Foreskin melanocyte (primary cell): ENCODE measurements at places on chromosomes 16 and 17.

- DNase-seq = peak; percentile 36
These were observed 1.4 kb downstream of the COTL1 start for GRCh38 chr16:84616515-84616914.

GRCh38 chr17:40542558-40543411, 22.5 kb downstream of the CCR7 start:
- no peak for DNase-seq

- DNase-seq = no peak
These were observed 2.3 kb upstream of the PCYT2 start for GRCh38 chr17:81913394-81914102.

DNA sequence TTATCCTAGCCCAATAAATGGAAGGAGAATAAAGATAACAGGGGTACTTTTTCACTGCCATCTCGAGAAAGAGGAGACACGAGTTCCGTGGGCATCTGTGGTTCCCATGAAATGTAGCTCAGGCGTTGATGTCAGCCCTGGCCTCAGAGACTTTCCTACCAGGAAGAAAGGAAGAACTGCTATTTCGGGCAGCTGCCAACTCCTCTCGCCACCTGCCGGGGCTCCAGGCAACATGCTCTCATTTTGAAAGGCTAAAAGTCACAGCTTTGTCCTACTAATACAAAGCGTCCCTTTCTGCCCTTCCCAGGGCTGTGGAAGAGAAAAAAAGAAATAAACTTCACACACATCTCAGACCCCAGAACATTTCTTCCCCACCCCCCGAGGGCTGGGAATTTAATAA, 65.8 kb downstream of the DHRS7C start:
- peak; percentile 9 for DNase-seq

DNA sequence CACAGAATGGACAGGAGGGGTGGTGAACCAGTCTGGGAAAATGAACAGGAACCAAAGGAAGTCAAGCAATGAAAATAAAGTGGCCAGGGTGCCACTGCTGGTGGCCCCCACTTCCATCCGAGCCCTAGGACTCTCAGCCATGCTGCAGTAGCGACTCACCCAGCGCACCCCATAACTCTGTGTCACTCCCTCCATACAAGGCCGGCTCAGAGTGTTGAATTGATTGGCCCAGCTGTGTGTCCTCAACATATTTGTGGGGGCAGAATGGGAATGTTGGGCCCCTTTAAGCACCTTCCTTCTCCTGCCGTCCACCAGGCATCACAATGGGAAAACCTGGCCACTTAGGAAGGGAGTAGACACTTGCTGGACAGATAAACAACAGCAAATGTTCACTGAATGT, 169.0 kb upstream of the SDK2 start:
- DNase-seq = no peak

DNA sequence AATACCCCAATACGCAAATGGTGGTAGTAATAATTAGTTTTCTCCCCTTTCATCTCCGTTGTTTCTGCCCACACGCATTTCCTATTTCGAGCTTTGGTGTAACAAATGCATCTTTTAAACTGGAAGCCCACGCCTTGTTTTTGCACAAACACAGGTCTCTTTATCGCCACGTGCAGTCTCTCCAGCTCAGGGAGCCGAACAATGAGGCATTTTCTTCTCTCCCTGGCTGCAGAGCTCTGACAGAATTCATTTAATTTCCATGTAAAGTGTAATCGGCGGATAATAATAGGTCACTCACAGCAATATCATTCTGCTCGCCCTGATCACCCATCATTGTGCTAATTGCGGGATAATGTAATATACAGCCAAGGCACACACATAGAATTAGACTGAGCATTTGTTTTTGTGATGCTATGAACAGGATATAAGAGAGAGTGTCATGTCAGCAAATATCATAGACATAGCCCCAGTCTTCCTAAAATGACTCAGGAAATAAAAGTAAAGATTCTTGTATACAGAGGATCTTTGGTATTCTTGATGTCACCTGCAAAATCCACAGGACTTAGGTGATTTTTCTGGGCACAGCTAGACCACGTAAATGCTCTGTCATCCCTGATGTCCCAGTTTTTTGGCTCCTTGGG, 452.6 kb upstream of the CDH11 start:
- peak; percentile 40 for DNase-seq

DNA sequence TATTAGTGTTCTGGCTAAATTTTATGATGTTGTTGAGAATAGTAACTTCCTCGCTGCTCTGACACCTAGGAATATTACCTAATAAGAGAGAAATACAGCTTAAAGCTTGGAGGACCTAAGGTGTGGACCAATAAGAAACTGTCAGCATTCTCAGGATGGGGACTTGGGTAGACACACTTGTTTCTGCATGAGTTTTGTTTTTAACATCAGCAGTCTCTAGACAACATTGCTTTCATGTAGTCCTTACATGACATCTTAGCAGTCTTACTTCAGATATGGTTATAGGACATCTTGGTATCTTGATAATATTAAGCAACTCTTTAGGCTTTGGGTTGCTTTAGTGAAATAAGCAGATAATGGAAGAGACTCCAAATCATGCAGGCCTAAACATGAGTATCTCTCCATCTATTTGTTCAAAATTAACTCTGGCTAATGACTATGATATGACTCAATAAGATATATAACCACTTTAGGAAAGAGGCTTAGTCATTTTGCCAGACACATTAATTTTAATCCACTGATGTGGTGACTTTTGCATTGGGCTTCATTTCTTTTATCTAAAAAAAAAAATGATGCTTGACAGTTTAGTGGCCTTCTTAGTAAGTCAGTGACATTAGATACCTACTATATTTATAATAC, 84.5 kb downstream of the WNT3 start:
- DNase-seq = no peak

DNA sequence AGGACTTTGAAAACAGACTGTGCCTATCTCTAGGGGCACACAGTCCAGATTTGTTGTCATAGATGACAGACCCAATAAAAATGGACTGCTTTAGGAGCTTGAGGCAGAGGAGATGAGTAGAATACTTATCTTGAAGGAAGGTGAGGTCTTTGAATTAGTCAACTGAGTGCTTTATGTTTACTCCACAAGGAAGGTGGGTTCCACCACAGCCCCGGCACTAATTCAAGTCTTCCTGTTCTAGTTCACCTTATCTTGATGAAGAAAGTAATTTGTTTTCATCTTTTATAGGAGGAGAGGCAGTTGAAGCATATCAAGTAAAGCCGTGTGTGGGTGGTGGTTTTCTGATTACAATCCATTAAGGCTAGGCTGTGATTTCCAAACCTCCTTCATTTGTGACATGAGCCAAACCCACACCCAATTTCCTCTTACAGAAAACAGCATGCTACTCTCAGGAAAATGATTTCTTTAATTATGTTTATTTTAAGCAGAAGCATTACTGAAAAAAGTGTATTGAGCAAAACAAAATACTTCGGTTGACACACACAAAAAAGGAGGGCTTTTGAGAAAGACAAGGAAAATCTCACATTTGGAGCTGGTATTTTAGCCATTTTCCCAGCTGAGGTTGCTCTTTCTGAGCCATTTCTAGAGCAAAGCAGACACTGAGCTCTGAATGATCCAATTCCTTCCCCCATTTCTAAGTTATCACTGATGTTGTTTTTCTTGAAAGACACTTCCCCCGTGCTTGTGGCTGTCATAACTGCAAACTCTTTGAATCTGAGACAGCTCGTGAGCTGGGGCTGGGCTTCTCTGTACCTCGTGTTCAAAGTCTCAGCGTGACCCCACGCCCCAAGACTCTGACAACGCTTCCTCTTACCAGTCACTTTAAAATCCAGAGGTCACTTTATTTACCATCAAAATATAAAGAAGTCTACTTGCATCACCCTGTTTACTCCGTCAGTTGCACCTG, 35.4 kb downstream of the CDRT15 start:
- DNase-seq = no peak

DNA sequence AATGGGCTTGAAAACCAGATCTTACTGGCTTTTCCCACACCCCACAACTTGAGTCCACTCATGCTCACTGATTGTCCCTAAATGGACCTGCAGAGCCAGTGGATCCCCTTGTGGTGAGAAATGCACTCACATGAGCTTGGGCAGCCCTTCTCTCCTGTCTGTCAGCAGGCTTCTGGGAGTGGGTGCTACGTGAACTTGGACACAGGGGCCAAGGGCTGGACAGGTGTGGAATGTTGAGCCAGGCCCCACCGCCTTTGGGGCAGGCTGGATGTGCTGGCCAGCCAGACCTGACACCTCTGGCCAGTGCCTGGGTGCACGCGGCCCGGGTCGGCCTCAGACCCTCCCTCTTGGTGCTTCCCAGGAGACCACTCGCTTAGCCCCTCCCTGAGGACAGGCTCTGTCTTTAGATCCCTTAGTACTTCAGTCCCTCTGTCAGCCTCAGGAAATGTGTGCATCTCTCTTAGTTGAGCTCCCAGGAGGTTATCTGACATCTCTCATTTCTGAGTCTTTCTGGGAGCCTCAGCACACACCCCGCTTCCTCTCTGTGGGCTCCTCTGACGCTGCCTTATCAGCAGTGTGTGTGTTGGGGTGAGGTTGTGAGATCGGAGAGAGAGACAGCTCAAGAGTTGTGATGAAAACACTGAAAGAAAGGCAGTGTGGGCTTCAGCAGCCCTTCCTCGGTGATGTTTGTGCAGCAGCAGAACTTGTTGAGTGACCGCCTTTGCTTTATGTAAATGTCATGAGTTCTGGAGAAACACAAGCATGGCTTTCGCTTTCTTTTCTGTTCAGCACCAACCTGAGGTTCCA, 117.0 kb downstream of the RAB11FIP4 start:
- DNase-seq = no peak

DNA sequence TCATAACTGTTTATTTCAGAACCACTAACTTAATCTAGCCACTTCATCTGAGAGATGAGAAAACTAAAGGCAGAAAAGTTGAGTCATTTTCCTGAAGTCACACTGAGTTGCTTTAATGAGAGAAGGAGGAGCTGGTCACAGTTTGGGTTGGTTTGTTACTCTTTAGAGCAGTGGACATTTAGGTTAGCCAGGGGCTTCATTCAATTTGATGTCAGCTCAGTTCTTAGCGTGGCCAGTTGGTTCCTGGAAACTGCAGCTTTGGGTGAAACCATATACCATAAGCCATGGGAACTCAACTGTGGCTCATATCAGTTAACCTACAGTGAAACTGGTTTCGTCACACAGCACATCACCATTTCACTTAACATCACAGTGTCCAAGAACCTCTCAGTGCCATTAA, 59.2 kb upstream of the ADORA2B start:
- no peak for DNase-seq

GRCh38 chr17:49588312-49588711, 12.6 kb downstream of the NXPH3 start:
- no peak for DNase-seq

- DNase-seq = peak; percentile 55
These were observed 15.8 kb downstream of the SNX20 start for GRCh38 chr16:50665128-50665878.

- DNase-seq = no peak
These were observed 6.8 kb downstream of the SRCIN1 start for GRCh38 chr17:38598995-38599394.

DNA sequence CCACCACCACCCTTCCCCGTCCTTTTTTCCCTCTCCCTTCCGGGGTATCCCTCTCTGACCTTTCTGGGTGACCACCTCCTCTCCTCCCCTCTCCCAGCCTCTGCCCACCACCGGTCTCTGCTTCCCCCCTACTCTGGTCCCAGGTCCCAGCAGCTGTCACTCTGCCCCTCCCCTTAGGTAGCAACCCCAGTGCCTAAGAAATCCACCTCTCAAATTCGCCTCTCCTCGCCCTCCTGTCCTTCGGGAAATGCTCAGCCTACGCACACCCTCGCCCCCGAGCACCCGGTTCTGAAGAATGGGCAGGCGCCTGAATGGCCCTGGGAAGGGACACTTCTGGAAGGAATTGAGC, 775 bp upstream of the SP6 start:
- no peak for DNase-seq

GRCh38 chr17:33653399-33653788, 360.3 kb upstream of the ASIC2 start:
- no peak for DNase-seq

GRCh38 chr16:83903751-83904150, 4.8 kb downstream of the MLYCD start:
- DNase-seq = no peak

DNA sequence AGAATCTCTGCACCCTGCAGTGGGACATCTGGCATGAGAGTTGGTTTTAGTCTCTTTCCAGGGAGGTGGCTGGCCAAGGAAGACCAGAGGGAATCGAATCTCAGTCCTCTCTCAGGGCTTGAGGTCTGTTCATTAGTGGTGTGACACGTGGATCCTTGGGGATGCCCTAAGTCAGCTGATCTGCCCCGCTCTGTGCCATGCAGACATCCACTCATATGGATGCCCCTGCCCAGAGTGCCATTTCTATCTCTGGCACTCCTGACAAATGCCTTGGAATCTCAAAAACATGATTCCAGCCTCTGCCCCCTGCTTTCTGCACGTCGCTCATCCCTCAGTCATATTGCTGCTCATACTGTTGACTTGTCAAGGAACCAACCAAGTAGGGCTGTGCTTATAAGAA, 38.8 kb downstream of the WSCD1 start:
- no peak for DNase-seq

- DNase-seq = no peak
These were observed 885.4 kb upstream of the EEF2KMT start for GRCh38 chr16:5982979-5983378.

GRCh38 chr16:75379911-75380847, 53.1 kb downstream of the CFDP1 start:
- peak; percentile 88 for DNase-seq

DNA sequence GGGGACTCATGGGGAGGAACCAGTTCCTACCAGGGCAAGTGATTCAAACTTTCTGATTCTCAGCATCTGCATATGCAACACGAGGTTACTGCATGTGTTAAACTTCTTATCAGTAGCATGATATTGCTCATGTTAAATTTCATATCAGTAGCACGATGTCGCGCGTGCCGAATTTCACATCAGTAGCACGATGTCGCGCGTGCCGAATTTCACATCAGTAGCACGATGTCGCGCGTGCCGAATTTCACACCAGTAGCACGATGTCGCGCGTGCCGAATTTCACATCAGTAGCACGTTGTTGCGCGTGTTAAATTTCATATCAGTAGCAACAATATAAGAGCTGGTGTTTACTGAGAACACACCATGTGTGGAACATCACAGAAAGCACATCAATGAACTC, 221.6 kb downstream of the GSG1L start:
- no peak for DNase-seq

GRCh38 chr16:23407436-23408127, 45.4 kb downstream of the COG7 start:
- no peak for DNase-seq

DNA sequence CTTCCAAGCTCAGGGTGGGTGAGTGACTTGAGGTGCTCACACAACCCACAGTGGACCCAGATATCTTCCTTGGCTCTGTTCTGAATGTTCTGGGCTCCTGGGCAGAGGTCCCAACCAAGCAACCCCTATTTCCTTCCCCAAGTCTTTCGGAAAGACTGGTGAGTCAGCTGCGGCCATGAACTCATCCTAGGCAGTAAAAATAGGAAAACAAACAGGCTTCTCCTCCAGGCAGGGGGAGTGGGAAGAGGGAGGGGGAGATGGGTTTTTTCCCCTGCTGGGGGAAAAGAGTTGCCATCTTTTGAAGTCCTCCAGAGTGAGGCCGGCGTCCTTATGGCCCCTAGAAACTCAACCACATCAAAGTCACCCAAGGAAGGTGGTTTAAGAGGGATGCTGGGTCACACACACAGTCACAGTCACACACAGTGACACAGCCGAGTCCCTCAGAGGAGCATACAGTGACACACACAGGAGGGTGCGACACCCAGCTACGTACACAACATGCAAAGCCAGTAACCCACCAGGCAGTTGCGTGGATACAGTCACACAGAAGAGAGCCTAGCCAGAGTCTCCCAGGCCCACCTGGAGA, 16.0 kb upstream of the DLX4 start:
- no peak for DNase-seq

GRCh38 chr16:24149102-24149501, 107.0 kb upstream of the CACNG3 start:
- no peak for DNase-seq
